Stimulated activated CD4-positive, alpha-beta T cell treated with anti-CD3 and anti-CD28 coated beads, Interleukin-1b, Interleukin-23, amount 100 ng/mL, for 4 hours (primary cell): ENCODE measurements at places on chromosomes 4 and X.

DNA sequence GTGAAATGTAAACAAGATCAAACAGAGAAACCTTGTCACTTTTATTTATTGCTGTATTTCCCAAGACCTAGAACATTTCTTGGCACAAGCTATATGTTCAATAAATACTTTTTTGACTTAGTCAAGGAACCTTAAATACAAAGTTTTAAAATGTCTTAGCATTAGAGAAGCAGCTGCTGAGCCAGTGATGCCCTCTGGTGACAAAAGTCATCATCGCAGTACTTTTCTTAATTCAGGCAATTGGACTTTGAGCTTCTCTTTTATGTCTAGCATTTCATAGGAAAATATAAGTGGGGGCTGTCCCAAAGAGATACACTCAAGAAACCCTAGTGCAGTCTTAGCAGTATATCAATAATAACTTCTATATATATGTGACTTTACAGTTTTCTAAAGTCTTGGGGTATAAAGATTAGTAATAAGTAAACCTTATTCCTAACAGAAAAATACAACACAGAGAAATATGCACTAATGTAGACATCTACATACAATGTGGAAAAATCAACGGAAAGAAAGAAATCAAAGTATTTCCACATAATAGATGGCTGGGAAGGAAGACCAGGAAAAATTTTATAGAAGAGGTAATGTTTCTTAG lies 118.4 kb downstream of the DTHD1 start:
- peak; percentile 60 for DNase-seq

- no peak for DNase-seq
Measured at GRCh38 chr4:150131581-150132228, 53.5 kb downstream of the DCLK2 start.

DNA sequence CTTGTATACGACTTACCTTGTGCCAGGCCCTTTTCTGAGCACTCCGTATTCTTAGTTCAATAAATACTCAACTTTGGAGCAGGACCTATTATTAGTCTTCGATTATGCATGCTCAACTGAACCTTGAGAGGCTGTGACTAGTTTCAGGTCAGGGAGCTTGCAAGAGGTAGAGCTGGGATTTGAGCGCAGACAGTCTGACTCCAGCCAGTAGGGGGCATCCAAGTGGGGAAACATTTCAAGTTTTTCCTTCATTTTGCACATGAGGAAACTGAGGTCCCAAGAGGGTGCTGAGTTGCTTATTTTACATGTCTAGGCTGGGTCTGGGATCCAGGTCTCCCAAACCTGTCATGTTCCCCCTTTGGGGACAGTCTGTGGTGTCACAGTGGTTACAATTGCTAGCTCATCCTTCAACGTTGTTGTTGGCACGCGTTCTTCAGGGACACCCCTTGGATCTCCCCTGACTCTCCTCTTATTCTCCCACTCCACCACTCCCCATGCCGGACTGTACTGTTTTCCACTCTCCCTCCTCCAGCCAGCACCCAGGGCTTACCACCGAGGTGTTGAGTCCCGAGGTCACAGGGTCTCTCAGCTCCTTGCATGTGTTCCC lies 6.7 kb upstream of the PRICKLE3 start:
- no peak for DNase-seq

DNA sequence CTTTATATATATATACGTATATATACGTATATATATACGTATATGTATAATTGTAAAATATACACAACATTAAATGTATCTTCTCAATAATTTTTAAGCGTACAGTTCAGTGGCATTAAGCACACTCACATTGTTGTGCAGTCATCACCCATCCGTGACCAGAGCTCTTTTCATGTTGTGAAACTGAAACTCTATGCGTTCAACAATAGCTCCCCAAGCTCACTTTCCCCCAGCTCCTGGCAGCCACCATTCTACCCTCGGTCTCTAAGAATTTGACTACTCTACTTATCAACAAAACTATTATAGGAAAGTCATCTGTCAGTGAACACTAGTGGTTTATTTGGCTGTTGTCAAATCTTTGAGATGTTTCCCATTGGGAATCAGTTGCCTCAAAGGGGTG lies 621.8 kb upstream of the GALNT7 start:
- DNase-seq = no peak

GRCh38 chr4:149166365-149166764 lies 649.3 kb downstream of the IQCM start:
- no peak for DNase-seq

DNA sequence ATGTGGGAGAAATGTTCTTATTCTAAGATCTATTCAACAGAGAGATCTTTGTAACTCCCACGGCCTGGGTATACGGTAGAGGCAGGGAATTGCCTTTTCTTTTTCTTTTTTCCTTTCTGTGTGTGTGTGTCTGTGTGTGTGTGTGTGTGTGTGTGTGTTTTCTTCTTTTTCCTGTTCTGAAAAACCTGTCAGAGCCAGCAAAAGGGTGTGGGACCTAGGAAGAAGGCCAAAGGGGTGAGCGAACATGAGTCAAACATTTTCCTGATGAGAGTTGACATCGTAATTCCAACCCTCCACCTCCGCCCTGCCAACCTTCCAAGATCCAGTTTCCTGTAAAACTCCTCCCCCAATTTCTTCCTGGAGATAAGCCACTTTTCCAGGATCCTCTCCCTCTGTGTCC lies 2.8 kb upstream of the CHIC2 start:
- DNase-seq = no peak

- DNase-seq = no peak
Measured at GRCh38 chr4:36712013-36712412, 430.6 kb downstream of the DTHD1 start.

- DNase-seq = no peak
Measured at GRCh38 chr4:151039733-151040132, 24.6 kb upstream of the LRBA start.

DNA sequence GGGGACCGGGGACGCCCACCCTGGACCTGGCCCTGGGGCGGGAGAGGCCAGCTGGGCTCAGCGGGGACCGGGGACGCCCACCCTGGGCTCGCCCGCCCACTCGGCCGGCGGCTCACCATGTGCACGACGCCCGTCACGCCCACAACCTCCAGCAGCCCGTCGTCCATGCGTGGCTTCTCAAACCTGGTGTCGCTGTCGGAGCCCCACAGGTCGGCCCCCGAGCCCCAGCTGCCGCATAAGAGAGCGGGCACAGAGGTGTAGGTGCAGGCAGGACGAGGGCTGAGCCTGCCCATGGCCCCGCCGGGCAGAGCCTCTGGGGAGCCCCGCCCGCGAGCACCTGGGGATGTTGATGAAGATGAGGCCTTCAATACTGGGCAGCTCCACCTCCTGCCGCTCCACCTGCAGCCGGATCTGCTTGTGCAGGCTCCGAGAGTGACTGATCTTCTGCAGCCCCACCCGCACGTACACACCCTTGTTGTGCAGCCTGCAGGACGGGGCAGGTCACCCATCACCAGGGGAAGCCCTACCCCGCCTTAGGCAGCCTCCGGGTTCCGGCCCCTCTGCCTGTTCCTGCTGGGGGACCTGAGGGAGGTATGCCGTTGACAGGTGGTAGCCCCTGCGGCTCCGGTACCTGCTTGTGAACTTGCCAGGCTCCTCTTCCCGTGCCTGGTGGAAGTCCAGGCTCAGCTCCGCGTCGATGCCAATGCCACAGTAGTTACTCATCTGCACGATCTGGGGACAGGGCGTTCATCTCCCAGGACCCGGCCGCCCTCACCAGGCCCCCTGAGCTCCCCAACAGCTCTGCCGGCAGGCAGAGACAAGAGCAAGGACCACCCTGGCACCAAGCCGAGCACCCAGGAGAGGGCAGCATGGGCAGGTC lies 11.8 kb downstream of the DGKQ start:
- no peak for DNase-seq

- no peak for DNase-seq
Measured at GRCh38 chr4:136864604-136865185, 667.6 kb downstream of the PCDH18 start.

DNA sequence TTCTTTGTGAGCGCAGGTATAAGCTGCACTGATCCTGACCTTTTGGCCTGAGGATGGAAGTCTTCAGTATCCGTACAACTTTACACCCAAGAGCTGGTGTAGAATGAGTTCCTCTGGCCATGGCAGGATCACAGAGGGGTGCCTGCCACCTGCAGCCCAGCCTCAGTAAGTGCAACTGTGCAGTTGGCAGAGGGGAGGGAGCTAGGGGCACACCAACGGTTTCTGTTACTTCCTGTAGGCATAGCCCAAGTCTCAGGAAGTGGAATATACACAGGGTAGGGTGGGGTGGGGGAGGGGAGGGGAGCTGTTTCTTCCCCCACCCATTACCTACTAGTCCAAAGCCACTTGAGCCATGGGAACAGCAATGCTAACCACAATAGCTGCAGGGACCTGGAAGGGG lies 85.4 kb upstream of the GBA3 start:
- no peak for DNase-seq

DNA sequence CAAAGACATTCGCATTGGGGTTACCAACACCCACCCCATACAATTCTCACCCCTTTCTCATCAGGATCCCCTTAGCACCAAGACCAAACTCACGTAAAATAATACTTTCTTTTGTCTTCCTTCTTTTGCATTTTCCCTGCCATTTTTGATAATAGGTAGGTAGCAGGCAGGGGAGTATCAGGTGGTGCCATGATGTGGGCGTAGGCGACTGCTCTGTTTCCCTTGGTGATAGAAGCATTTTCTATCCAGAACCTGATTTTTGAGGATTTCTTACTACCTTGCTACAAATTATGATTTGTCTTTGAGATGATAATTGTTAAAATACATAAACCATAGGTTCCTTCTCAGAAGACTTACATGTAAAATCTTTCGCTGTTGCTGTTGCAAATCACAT lies 150.3 kb downstream of the DCTD start:
- DNase-seq = no peak

DNA sequence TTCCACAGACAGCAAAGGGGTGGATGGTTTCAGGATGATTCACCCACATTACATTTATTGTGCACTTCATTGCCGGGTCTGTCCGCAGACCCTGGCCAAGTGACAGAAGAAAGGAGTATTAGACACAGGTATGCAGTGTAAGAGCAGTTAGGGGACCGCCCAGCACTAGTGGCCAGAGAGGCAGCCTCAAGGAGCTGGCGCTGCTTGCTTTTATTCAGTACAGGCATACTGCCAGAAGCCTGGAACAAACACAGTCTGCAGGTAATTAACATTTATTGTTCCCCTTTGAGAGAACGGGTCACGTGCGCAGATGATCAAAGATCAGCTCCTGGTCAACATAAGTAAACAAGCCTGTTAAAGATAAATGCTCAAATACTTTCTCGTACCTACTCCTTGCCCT lies 1639.0 kb upstream of the IGFBP7 start:
- no peak for DNase-seq

GRCh38 chr4:84455697-84456096 lies 43.4 kb downstream of the NKX6-1 start:
- no peak for DNase-seq

- DNase-seq = no peak
Measured at GRCh38 chr4:24704149-24704548, 91.2 kb upstream of the SOD3 start.

- no peak for DNase-seq
Measured at GRCh38 chr4:113276464-113277170, 227.2 kb downstream of the ANK2 start.

GRCh38 chr4:118743867-118744266 lies 58.7 kb downstream of the METTL14 start:
- no peak for DNase-seq

DNA sequence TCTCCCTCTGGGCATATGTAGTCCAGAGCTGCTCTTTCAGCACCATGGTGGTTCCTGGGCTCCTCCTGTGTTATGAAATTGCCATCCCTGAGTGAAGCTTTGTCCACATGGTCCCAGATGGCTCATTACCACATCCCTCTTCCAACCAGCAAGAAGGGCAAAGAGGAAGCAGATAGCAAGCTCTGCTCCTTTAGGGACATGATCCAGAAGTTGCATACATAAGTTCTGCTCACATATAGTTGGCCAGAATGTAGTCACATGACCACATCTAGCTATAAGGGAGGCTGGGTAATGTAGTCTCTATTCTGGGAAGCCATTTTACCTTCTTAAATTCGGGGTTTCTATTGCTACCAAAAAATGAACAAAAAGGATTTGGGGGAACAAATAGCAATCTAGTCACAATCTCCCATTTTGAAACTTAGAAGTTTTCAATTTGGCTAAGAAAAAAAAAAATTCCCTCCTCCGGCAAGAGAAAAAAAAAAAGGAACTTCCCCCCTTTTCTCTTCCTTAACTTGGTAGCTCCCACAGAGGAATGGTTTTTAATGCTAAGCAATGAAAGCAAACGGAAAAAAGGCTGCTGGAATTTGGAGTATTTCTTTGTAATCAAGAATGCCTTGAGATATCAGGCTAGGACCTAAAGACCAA lies 88.2 kb upstream of the USP9X start:
- no peak for DNase-seq

DNA sequence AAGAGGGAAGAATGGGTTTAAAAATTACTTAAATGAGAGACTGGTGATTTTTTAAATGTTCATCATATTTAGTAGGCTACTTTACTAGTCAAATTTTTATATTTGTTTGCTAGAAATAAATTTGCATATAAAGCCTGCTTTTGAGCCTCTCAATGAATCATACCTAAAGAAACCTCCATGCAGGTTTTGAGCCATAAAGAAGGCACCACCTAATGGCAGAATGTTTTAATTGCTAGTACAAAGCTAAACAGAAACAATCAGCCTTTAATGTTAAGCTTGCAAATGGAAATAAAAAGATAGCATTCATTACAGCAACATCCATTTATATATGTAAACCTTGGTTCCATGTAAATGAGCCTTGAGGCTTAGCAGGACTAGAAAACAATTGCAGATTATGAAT lies 989.7 kb downstream of the CCSER1 start:
- no peak for DNase-seq

DNA sequence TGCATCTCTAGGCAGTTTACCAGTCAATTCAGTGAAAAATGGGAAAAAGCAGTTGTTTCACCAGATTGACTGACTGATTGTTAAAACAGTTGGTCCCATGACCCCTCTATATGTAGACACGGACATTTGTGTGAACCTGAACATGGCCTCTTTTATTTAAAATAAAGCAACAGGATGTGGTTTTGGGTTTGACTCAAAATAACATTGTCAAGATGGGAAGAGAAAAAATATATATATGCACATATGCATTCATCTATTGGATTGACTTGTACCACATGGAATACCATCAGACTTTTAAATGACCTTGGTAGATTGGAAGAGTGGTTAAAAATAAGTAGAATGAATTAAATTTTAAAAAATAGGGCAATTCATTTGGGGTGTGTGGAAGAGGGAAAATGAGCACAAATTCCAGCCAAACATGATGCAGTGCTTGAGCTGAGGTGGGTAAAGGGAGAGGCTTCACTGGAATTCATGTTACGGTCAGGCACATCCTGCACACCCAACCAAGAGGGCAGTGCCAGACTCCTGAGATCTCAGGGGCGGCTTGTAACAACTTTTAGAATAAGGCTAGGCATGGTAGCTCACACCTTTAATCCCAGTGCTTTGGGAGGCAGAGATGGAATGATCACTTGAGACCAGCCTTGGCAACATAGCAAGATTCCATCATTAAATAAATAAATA lies 560.7 kb upstream of the TENM3 start:
- no peak for DNase-seq

- no peak for DNase-seq
Measured at GRCh38 chr4:128364565-128364964, 77.0 kb upstream of the PGRMC2 start.

GRCh38 chr4:779555-779954 lies 46.4 kb downstream of the CPLX1 start:
- DNase-seq = no peak

GRCh38 chr4:186761393-186761792 lies 37.7 kb upstream of the FAT1 start:
- DNase-seq = no peak

- DNase-seq = peak; percentile 26
Measured at GRCh38 chrX:51496501-51497291, at the start of gene NUDT11. NUDT11 (minus strand) TSS chrX:51496592; CDS start chrX:51496444, 148 bp downstream.
